ENCODE measurements at places on chromosomes 13 and 19. TPM values are rescaled to one million over a fixed set of nuclear protein-coding genes. Genes with fewer than 3 reads are reported as not detected.

- DNase-seq: no peak
Measured at GRCh38 chr13:29801737-29802305, 48.6 kb downstream of the UBL3 start.

GRCh38 chr13:62129000-62129551 lies 713.4 kb upstream of the PCDH20 start:
- DNase-seq: no peak

DNA sequence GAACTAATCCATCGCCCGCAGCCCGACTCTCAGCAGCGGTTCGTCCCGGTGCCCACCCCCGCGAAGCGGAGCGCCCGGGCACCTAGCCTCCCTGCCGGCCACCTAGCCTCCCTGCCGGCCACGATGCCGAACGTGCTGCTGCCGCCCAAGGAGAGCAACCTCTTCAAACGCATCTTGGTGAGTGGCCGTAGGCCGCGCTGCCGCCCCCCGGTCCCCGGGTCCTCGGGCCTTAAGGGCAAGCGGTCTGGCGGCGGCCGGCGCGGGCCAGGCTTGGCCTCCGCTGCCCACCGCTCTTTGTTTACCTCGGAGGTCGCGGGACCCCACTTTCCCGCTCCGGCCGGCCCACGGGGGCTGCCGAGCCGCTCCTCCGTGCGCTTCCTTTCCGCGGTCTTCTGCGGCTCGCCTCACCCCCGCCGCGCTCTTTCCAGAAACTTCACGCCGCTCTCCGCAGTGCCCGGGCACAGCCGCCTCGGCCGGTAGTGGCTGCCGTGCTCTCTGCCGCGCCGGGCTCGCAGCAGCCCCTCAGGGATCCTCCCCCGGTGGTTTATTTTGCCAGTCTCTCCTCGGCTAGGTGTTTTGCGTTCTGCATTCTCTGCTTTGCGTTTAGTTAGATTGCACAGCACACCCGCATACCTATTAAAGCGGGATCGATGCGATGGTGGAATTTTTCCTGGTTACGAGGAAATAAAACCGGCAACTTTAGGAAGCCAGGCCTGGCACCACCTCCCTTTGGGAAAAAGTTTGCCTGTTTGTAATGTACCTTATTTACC lies 524 bp downstream of the NAA16 start:
- DNase-seq: peak; percentile 82

- no peak for DNase-seq
Measured at GRCh38 chr19:46411925-46412649, 1.3 kb downstream of the CCDC8 start.

DNA sequence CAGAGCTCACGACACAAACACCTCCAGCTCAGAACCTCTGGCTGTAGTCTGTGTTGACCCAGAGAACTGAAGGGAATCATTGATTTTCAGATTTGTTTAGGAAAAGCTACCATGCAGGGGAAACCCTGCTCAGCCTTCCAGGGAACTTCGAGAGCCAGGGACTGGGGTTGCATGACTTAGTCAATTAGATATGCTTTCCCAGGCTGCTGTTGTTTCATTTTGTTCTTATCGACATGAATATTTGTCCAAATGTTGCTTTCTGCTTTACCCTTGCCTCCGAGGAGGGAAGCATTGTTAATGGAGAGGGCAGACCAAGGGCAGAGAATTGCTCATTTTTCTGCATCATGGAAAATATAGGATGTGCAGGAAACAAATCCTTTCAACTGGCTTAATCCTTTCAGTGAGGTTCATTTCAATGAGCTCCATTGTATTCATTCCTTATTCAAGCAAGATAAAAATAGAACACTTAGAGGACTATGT lies 82.5 kb downstream of the KLF5 start:
- DNase-seq: no peak

- DNase-seq: no peak
Measured at GRCh38 chr13:37811441-37811840, 58.1 kb downstream of the TRPC4 start.

DNA sequence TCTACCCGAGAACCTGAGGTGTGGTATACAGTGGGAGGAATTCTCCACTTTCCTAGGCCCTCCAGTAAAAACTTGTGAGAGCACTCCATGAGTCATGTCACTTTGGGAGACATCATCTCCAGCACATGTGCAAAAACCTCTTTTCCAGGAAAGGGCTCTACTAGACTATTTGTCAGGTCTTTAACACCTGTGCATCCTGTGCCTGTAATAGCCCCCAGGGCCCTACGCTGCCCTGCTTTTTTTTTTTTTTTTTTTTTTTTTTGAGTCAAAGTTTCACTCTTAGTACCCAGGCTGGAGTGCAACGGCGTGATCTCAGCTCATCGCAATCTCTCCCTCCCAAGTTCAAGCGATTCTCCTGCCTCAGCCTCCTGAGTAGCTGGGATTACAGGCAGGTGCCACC lies 1.7 kb upstream of the ERVV-1 start:
- no peak for DNase-seq

DNA sequence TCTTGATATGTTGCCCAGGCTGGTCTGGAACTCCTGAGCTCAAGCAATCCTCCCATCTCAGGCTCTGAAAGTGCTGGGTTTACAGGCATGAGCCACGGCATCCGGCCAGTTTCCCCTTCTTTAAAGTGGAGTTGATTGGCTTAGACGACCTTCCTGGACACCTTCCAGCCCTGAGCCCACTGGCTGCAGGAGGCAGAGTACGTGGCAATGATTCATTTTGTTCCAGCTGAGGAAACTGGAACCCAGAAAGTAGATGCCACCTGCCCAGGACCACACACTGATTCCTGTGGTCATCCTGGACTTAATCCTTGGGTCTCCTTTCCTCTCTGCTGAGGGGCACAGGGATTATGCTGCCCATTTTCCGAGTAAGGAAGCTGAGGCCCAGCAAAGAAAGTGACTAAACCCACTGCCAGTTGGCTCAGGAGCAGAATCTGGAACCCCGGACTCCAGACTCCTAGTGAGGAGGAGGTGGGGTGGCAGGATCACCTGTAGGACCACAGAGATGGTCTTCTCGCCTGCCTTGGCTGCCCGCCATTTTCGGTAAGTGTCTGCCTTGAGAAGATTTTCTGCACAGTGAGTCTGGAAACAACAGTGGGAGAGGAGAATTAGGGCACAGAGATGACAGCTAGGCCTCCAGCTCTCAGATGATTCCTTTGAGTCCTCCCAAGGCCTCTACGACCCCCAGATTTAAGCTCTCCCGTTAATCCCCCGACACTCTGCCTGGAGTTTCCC lies 737 bp downstream of the XRCC1 start:
- no peak for DNase-seq

- DNase-seq: no peak
Measured at GRCh38 chr13:95479731-95480130, 72.8 kb upstream of the CLDN10 start.

The IZUMO2 gene
- total RNA-seq: not detected

The LIM2 gene
- not detected for total RNA-seq

The VAV1 gene
- 1.5 TPM for total RNA-seq

Measured in cardiac septum (tissue), 1 donor.